NCI-H1694 treated with DMSO at 0.1 percent for 48 hours (cell line): ENCODE measurements at places on chromosomes 6 and 20.

- DNase-seq = no peak
Observed at GRCh38 chr6:170091639-170092579, 199.0 kb downstream of the DLL1 start.

DNA sequence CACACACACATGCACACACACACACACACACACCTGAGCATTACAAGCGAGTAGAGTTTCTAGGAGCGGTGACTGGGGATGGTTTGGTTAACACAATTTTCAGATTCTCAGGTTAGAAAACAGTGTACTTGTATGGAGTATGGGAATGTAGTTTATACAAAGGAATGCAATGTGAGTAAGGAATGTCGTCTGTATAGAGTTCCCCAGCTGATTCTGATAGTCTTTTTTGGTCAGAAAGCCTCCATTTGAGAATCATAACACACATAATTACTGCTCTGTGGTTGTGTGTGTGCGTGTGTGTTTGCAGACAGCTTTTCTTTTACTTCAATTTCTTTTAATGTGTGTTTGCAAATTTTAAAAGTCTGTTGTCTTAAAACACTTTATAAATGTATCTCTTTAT is 93.2 kb downstream of the MYO6 start:
- DNase-seq = no peak

- DNase-seq = no peak
Observed at GRCh38 chr20:13325033-13325432, 104.0 kb downstream of the ISM1 start.

DNA sequence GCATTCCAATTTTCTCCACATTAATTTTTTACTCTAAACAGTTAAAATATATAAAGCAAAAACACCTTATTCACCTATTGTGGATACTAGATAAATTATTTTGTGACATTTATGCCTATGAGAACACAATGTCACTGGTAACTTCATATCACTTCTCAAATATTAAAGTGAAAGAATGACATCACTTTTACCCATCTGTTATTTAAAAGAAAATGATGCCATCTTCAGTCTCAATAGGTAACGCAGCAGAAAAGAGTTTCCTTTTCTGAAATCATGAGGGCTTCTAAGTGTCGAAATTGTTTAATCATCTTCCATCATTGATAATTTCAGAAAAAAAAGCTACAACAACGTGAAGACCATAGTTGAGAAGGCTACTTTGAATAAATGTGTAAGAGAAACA is 2.9 kb downstream of the HAO1 start:
- no peak for DNase-seq

DNA sequence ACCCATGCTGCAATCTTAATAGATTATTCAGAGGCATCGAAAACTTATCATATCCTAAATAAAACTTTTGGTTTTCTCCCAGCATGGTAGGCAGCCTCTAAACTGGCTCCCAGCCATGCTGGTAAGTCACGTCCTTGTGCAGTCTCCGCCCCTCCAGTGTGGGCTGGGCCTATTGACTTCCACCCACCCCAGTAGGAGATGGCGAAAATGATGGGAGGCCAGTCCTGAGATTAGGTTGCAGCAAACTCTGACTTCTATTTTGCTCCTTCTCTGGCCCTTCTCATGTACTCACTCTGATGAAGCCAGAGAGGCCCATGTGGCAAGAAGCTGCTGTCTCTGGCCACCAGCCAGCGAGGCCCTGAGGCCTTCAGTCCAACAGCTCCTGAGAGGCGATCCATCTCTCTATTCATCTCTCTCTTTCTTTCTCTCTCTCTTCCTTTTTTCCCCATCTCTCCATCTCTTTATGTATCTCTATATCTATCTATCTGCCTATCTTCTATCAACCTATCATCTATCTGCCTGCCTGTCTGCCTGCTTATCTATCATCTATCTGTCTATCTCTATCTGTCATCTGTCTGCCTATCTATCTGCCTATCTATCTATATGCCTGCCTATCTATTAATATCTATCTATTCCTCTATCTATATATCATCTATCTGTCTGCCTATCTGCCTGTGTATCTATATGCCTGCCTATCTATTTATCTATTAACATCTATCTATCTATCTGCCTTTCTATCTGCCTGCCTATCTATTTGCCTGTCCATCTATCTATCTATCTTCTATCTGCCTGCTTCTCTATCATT is 52.7 kb upstream of the STX16 start:
- DNase-seq = no peak

DNA sequence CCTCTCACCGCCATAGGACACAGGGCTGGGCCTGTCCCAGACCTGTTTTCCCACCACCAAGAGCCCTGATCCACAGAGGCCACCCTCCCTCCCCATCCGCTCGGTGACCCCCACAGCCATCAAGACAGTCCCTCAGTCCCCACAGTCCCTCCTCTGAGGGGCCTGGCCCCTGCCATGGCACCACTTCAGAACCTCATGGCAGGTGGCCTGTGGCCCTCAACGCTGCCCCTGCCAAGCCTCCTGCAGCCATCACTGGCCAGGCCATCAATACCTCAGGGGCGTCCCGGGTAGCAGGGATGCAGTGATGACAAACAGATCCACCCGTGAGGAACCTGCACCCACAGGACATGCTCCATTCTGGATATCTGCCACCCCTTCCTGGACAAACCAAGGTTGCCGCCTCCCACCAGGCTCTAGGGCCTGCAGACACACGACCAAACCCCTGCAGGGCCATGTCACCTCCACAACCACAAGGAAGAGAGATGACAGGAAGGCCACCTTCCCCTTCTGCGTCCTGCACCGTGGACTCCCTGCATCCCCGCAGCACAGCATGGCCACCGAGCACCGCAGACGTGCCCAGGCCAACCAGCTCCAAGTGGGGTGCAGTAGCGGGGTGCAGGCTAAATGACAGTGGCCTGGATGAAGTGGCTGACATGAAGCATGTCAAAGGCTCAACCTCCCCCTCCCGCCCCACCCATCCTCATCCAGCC is 14.0 kb downstream of the TAF4 start:
- DNase-seq = no peak

DNA sequence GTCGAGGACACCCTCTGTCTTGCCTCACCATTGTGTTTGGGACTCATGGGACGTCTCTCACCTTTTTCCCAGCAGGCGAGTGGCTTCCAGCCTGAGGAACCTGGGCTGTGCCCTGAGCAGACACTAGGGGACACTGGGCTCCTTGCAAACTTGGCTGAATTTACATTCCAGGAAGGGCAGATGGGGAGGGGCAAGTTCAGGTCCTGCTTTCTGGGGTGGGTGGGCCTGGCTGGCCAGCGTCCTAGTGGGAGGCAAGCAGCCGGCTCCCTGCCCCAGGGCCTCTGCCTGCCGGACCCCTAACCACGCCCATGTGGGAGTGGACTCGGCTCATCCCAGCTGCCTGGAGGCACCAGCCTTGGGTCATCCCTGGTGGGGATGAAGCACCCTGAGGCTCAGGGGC is 48.2 kb upstream of the MLN start:
- peak; percentile 25 for DNase-seq

DNA sequence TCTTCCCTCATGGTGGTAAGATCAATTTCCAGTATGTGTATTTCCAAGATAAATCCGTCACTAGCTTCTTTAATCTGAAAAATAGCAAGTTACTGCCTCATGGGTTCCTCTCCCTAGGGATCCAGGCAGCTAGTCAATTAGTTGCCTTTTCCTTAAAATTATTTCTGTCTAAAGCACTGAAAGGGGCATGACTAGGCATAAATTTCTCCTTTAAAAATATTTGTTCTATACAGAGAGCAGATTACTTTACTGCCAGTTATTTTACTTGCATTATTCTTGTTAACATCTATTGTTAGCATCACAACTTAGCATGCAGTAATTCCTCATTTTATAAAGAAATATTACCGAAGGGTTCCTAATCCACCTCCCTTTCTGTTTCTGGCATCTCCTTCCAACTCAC is 1.4 kb downstream of the MTCL3 start:
- DNase-seq = no peak

- DNase-seq = no peak
Observed at GRCh38 chr6:107621229-107621937, 131.5 kb downstream of the SOBP start.

DNA sequence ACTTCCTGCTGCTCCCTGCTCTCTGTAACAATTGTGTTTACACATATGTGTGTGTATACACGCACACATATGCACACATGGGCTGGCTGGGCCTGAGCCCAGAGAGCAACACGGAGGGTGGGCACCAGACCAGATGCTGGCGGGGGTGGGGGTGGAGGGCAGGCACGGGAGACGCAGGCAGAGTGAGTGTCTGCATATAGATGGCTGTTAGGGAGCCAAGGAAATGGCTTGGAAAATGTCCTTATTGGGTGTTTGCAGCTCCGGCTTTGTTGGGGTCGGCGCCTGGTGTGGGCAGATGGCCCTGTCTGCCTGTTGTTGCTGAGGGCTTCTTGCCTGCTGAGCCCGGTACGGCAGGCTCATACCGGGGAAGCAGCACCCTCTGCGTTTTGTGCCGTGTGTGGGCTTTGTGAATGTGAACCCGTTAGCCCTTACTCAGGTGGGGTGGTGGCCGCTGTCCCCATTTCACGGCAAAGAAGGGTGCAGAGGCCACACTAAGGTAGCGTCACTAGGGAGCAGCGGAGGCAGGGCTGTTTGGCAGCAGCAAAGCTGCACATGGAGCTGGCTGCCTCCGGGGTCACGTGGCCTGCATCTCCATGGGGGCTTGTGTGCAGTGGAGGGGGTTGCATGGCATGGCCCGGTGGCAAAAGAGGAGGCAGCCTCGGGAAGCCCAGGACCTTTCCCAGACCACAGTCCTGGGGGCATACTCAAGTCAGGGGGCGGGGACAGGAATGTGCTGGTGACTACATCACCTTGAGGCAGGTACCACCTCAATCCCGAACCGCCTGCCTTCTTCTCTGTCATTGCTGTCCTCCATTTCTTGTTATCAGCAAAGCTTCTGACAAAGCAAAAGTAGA is 47.4 kb upstream of the SRF start:
- peak; percentile 85 for DNase-seq

DNA sequence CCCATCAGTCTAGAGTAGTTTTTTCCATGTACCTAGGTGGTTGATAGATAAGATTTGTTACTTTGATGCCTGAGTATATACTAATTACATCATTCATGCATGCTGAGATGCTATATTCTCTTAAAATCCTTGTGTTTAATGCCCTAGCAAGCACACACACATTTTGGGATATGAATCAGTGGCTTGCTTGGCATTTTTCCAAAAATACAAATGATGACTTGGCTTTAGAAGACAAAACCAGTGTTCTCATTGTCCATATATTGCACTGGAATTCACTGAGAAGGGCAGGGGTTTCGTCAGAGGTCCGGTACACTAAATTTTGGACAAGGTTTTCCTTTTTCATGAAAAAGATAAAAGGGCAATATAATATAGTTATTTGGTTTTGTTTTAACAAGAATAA is 24.9 kb downstream of the GTPBP2 start:
- no peak for DNase-seq

- DNase-seq = no peak
Observed at GRCh38 chr20:62020935-62021701, 44.6 kb downstream of the TAF4 start.

DNA sequence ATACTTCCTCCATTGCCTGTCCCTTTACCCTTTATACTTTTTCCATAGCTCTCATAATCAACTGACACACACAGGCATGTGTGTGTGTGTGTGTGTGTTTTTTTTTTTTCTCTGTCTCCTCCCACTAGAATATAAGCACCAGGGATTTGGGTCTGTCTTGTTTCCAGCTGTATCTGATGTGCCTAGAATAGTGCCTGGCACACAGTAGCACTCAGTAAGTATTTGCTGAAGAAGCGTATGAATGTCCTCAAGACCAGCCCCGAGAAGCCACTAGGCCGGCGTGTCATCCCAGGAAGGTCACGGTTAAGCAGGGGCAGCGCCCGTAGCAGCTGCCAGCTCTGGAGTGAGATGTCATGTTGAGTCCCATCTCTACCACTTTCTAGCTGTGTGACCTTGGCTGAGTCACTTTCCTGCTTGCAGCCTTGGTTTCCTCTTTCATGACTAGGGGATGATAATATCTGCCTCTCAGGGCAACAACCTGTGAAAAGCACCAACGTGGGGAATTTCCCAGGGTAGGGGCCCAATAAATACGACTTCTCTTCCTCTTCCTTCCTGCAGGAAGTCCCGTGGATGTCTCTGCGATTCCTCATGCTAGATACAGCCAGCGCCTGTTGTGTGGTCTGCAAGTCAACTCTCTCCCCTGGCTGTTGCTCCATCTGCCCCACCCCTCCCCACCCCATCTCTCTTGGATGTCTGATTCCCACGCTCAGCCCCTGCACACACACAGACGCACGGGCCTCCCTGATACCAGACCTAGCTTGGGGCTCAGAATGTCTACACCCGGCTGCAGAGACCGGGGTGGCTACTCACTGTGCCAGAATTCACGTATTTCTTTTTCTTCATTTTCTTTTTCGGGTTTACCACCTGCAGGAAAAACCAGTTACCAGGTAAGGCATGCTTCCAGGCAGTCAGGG is 58.1 kb downstream of the RAB44 start:
- no peak for DNase-seq

- DNase-seq = no peak
Observed at GRCh38 chr6:154461348-154461747, 49.1 kb downstream of the CNKSR3 start.

GRCh38 chr6:125943528-125944433 is 12.8 kb upstream of the HINT3 start:
- no peak for DNase-seq

DNA sequence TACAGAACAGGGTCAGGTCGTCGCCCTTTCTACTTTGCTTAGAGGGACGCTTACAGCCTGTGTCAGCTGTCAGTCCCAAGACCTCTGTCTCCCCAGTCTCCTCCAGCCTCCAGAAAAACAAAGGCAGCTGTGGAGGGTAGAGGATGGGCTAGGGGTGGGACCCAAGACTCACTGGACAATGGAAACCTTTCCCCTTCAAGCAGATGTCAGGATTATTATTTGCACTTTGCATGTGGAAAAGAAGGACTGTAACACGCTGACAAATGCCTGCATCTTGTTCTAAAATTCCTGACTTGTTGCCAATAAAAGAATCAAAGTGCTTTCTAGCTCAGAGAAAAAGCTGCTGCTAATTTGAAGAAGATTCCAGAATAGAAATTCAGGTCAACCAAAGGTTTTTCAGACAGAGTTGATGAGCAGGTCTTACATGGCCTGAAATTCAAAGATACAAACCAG is 58.7 kb downstream of the SNX5 start:
- DNase-seq = no peak

GRCh38 chr20:64228751-64229506 is 26.6 kb upstream of the PCMTD2 start:
- no peak for DNase-seq

- no peak for DNase-seq
Observed at GRCh38 chr6:7062451-7063162, 45.2 kb upstream of the RREB1 start.

- no peak for DNase-seq
Observed at GRCh38 chr6:158028421-158028820, 46.8 kb downstream of the SYNJ2 start.

GRCh38 chr6:56364431-56364826 is 117.0 kb upstream of the COL21A1 start:
- no peak for DNase-seq

GRCh38 chr6:127013865-127014264 is 104.6 kb upstream of the RSPO3 start:
- no peak for DNase-seq

GRCh38 chr6:120493505-120493904 is 840.8 kb downstream of the TBC1D32 start:
- DNase-seq = no peak
